ENCODE measurements at places on chromosomes 2 and 18.
A peak's percentile ranks its signal among the peaks of the same experiment; 100 is the strongest.

DNA sequence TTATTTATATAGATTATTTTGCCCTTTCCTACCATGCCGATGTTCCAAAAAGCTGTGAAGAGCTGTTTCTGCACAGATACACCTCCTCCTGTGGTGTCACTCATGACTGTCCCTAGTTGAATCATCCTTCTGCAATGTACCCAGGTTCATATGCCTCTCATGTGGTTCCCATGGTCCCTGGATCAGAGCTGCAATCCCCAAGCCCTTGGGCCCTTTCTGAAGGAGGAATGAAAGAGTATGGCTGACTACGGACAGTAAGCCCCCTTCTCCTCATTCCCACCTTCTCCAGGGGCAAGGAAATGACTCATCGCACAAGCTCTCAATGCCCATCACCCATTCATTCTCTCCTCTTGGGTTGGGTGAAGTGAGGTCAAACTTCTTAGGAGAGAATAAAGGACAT, 63.9 kb upstream of the ACVR1 start:
- DNase-seq: no peak

- no peak for DNase-seq
Measured at GRCh38 chr18:3097082-3097481, 84.1 kb upstream of the LPIN2 start.

GRCh38 chr2:11329776-11330175, 14.7 kb downstream of the ROCK2 start:
- no peak for DNase-seq

DNA sequence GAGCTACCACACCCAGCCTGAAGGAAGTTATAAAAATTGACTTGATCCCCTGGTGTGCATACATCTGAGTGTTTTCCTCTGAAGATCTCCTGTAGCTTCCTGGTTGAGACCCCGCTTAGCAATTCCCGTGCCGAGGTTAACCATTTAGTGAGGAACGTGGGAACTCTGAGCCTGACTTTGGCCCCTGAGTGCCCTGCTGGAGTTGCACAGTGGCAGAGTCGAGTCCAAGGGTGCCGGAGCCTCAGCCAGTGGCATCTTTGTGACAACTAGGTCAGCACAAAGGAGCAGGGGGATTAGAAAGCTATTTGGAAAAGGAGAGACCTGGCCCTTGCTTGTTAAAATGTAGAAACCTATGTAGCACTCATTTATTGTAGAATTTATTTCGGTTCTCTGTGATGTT, 561.2 kb upstream of the SALL3 start:
- no peak for DNase-seq

GRCh38 chr2:200302940-200303727, 3.4 kb upstream of the SPATS2L start:
- peak; percentile 10 for DNase-seq

DNA sequence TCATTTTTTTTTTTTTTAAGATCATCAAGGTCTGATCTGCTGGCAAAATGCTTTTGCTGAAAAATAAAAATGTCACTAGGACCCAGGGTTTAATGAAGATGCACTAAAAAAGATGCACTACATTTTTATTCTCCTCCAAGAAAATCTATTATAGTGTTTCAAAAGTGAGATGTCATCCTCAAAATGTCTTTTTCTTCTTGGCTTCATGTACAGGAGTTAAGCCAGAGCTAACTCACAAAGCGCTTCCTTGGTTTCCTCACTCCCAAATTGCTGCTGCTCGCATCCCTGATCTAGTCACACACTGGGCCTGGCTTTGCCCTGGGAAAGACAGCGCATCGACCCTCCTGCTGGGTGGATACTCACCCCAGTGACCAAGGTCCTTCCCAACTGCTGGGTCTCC, 113.4 kb upstream of the CCDC68 start:
- DNase-seq: no peak

DNA sequence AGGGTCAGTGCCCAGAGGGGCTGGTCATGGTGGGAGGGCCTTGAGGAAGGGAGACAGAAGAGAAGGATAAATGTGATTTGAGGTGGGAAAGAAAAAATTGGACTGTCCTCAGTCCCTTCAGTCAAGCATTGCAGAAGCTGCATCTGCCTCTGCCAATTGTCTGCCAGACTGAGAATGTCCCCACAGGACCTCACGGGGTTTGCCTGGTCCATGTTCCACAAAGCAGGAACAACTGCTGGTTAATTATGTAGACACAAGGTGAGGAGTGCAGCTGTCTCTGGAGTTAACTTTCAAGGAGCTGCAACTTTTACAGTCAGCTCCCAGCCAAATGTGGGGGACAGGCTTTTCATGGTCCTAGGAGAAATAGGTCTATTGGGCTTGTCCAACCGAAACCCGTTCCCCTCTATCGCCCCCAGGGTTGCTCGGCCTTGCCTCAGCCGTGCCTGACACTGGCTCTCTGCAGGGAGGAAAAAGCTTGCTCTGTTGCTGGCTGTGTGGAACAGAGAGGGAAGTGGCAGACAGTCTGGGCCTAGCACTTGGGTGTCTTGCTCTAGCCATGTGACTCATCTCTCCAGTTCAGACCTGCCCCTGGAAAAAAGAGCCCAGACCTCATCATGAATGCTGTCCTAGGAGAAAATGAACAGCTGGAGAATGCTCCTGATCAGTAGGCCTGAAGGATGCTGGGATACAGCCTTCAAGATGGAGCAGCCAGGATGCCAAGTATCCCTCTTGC, 31.1 kb upstream of the PAX8 start:
- peak; percentile 17 for DNase-seq

- no peak for DNase-seq
Measured at GRCh38 chr2:205366336-205367060, 315.8 kb upstream of the NRP2 start.

DNA sequence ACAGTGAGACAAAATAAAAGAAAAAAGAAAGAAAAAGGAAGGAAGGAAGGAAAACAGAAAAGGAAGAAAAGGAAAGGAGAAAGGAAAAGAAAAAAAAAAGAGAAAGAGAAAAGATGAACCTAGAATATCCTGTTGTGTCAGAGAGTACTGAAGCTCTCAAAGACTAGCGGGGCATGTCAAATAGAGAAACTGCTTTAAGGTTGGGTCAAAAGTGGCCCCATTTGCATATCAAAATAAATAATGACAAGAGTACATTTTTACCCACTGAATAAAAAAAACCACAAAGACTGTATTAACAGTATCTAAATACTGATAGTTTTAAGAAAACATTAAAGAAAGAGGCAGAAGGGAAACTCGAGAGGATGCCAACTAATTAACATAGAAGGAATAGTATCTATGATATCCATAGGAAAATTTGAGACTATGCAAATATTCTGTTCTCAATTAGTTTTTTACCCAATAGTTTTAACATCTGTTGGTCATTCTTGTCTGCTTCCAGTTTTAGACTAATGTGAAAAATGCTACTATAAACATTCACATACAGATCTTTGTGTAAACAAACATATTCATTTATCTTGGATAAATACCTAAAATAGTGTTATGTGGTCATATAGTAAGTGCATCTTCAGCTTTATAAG, 53.2 kb downstream of the SFXN5 start:
- DNase-seq: no peak

GRCh38 chr2:197081294-197081693, 154.8 kb upstream of the PGAP1 start:
- DNase-seq: peak; percentile 52

DNA sequence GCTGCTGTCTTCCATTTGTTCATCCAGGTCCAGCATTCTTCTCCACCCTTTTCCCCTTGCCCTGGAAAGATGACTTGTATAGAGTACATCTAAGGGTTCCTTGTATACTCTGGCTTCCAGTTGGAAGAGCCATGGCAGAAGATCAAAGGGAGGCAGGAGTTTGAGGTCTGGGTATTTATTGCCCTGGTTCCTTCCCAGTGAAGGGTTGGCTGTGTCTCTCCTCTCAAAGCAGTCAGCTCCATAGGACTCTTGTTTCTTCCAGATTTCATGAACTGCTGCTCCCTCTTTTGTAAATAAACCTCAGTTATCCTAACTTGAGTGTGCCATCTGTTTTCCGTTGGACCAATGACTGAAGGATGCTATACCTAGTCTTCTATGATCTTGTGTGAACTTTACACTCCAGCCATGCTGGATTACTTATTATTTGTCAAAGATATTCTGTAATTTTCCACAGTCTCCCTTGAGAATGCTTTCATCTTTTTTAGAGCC, 6.4 kb downstream of the BBS5 start:
- DNase-seq: no peak

- DNase-seq: no peak
Measured at GRCh38 chr2:196252408-196253115, 81.2 kb upstream of the STK17B start.

- no peak for DNase-seq
Measured at GRCh38 chr18:78804206-78805030, 175.2 kb upstream of the SALL3 start.

GRCh38 chr2:51846796-51847195, 814.9 kb upstream of the NRXN1 start:
- DNase-seq: no peak

- peak; percentile 28 for DNase-seq
Measured at GRCh38 chr2:73931531-73932500, 5.1 kb downstream of the DGUOK start.

GRCh38 chr2:142315346-142315745, 184.5 kb upstream of the LRP1B start:
- no peak for DNase-seq

DNA sequence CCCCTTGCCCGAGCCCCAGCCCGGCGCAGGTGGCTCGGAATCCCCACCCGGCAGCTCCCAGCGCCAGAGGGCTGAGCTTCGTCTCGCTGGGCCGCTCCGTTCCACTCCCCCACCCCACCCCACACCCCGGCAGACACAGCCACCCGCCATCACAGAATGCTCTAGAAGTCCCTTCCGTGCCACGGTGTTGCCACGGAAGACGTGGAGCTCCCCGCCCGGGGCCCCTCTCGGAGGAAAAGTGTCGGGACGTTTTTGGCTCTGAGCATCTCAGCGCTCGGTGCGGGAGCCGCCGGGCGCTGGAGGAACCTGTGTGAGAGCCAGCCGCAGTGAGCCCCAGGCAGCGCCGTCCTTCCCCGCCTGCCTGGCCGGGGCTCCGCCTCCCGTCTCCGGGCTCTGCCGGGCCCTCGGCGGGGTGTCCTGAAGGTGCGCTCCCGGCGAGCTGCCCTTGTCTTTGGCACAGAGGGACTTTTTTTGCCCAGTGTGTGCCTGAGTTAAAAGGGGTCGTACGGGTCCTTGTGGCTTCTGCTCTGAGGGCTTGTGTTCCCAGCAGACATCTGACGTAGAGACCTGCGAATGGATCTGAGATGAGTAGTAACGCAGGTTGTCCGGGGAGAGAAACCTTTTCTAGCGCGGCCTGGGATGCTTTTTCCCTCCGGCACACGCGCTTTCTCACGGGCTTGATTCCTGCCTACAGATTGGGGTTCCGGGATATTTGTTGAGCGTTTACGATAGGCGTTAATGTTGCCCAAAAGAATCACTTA, 1.8 kb downstream of the ZCCHC2 start:
- peak; percentile 39 for DNase-seq

- DNase-seq: no peak
Measured at GRCh38 chr18:5914016-5914415, 18.7 kb upstream of the TMEM200C start.

GRCh38 chr18:2172881-2173280, 398.4 kb downstream of the METTL4 start:
- DNase-seq: no peak

DNA sequence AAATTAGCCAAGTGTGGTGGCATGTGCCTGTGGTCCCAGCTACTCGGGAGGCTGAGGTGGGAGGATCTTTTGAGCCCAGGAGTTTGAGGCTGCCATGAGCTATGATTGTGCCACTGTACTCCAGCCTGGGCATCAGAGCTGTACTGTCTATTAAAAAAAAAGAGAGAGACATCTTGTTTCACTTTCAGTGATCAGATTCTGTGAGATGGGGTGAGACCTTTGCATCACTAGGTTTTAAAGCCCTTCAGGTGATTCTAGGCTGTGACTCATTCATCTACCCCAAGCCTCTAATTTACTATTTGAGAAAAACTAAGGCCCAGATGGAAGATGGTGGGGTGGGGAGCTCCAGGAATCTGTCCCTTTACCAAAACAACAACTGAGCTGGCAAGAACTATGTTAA, 7.1 kb downstream of the C2orf92 start:
- DNase-seq: no peak

DNA sequence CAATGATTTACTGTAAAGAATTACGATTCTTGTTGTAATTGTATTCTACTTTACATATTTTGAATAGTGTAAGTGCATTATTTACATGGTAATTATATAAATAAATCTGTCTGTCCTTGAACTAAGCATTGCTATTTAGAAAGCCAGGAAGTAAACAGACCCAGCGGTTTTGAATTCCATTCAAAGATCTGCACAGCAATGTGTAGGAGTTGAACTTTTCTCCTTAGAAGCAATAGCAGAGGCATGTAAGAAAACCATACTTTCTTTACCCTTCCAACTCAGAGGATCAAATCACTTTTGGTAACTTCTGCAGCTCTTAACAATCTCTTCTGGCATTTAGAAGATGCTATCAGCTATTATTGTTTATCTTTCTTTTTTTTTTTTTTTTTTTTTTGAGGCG, 109.2 kb upstream of the VRK2 start:
- DNase-seq: no peak

- no peak for DNase-seq
Measured at GRCh38 chr18:63264871-63265270, 54.7 kb downstream of the BCL2 start.

DNA sequence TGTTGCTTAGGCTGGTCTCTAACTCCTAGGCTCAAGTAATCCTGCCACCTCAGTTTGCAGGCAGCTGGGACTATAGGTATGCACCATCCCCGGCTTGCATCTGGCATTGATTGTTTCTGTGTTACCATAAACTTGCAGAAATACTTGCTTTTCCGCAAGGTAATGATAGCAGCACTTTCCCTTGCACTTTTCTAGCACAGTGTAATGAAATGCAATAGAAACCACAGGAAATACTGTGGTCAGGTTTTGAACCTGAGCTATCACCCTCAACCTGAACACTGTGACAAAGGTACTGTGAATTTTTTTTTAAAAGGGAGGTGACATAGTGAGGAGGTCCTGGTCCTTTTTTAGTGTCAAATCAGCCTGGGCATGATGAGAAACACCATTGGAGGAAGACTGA, 38.3 kb downstream of the DHRS9 start:
- DNase-seq: peak; percentile 24

DNA sequence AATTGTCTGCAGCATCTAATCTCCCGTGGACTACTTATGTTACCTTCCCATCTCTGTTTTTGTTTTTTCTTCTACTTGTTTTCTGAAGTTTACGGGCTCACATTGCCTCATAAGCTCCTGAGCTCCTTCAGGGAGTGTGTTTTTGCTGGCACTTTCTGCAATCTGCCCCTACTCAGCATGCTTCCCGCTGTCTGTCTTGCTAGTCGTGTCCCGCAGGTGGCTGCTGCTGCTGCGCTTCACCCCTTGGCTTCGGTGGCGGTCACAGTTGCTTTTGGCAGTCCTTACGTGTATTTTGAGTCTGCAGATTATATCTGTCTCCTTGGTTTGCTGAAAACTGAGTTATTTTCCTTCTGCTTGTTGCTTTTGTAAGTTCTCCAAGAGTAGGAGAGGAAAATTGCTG, 37.3 kb downstream of the FER1L5 start:
- no peak for DNase-seq

DNA sequence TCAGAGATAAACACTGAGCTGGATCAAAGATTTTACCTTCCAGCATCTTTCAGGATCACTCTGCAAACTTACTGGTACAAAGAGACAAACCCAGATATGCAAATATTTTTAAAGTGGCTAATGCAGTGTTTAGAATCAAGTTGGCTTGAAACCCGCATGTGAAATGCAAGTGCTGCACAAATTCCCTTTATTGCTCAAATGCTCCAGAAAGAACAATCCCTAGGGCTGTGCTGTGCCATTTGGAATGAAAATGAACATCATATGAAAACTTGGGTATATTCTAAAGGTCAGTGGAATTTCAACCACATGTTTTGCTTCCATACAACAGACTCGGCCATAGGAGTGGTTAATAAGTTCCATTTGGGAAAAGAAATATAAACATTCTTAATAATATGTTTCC, 139.1 kb downstream of the VWC2L start:
- no peak for DNase-seq

GRCh38 chr2:182259629-182260150, 167.1 kb downstream of the PDE1A start:
- no peak for DNase-seq
